Sigmoid colon (tissue), 7 donors: ENCODE measurements at places on chromosomes 5 and 9.

- no peak for DNase-seq
Measured at GRCh38 chr5:16410338-16410737, 55.3 kb downstream of the ZNF622 start.

GRCh38 chr9:122912964-122913673, at the start of gene ZBTB6:
Gene ZBTB6 (minus strand): TSS chr9:122913323. CDS start chr9:122912072, 1,251 bp downstream.
- DNase-seq = peak; percentile 87

- no peak for DNase-seq
Measured at GRCh38 chr5:178186427-178186826, 744 bp downstream of the GMCL2 start.

GRCh38 chr5:151357792-151358191, 10.4 kb upstream of the SLC36A2 start:
- no peak for DNase-seq

GRCh38 chr9:76342858-76343257, 51.4 kb downstream of the RFK start:
- no peak for DNase-seq

- no peak for DNase-seq
Measured at GRCh38 chr5:149540089-149540488, 11.2 kb downstream of the CSNK1A1 start.

- DNase-seq = no peak
Measured at GRCh38 chr5:66892716-66893115, 296.5 kb downstream of the MAST4 start.

DNA sequence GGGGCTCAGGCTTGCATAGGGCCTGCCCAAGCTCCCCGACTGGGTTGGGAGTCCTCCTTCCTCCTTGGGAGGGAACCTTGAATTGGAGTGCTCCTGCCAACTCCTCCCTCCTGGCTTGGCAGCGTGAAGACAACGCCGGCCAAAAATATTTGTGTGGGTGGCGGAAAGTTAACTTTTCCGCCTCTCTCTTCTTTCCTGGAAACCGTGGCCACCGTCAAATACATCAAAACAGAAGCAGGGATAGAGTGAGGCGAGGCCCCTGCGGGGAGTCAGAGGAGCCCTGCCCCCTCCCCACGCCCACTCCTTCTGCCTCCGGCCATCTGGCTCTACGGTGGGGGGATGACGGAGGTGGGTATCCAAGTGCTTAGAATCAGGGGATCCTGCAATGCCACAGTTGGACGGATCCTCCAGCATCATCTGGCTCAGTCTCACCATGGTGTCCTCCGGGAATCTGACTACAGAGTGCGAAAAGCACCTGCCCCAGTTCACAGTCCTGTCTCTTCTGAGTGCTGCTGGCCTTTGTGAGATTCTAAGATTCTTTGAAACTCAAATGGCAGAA, 25.2 kb upstream of the SYNPO start:
- DNase-seq = no peak

DNA sequence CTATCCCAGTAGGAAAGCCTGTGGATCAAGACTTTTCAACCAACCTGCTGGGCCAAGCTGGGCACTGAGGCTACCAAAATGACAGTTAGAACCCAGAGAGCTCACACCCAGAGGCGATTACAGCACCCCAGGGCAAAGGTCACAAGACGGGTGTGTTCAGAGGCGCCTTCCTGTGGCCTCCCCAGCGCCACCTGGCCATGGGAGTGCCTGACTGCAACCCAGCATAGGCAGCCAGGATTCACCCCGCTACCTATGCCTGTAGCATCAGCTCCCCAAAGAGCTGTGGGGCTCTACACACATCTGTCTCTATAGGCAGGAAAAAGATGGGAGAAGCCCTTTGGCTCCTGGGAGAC, 33.5 kb downstream of the PDGFRB start:
- no peak for DNase-seq

- DNase-seq = no peak
Measured at GRCh38 chr9:107541523-107541922, 52.0 kb upstream of the KLF4 start.

DNA sequence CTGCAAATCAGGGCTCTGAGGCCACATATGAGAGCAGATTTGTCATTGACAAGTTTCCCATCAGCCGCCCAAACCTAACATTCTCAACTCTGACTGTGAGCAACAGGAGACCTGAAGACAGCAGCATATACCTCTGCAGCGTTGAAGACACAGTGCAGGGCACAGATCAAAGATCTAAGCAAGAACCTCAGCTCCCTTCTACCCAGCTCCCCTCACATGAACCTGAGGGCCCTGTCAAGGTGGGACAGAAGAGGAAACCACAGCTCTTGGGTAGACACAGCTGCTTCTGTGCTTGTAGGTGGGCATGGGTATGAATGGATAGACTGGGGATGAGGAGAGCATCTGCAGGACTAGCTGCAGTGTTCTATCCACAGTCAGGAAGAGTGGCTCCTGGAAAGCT, 8.7 kb upstream of the PRSS3 start:
- DNase-seq = no peak
